ENCODE measurements at places on chromosomes 3 and 15.
A peak's percentile ranks its signal among the peaks of the same experiment; 100 is the strongest.

- DNase-seq: no peak
Observed at GRCh38 chr3:43618142-43618541, 3.7 kb downstream of the ANO10 start.

DNA sequence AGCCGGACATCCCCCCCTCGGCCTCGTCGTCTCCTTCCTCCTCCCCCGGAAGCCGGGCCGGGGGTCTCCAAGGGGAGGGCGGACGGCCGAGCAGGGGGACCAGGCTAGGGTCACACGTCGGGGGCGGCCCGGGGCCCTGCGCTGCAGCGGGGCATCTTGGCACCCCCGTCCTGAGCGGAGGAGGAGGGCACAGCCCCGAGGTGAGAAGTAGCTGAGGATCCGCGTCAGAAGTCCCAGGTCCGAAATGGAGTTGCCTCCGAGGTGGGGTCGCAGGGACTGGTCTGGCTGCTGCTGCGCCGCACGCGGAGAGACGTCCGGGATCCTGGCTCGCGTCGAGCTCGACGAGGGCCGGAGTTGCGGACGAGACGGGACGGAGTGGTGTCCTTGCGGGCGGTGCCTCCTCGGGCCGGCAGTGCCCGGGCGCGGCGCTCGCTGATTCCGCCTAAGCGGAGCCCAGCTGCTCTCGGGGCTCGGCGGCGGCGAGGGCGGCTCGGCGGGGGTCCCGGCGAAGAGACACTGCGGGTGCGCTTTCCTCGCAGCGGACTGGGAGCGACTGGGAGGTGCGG lies at the start of gene ADCY5:
ADCY5 (minus strand) TSS at position 555 of the 566 bp plus-strand sequence; CDS start at position 10, 545 bp downstream.
- no peak for DNase-seq

- peak; percentile 31 for DNase-seq
Observed at GRCh38 chr15:70533931-70534742, 229.2 kb downstream of the UACA start.

GRCh38 chr3:153944084-153944483 lies 177.1 kb upstream of the ARHGEF26 start:
- DNase-seq: peak; percentile 6

GRCh38 chr15:35958975-35959374 lies 413.0 kb upstream of the DPH6 start:
- no peak for DNase-seq

DNA sequence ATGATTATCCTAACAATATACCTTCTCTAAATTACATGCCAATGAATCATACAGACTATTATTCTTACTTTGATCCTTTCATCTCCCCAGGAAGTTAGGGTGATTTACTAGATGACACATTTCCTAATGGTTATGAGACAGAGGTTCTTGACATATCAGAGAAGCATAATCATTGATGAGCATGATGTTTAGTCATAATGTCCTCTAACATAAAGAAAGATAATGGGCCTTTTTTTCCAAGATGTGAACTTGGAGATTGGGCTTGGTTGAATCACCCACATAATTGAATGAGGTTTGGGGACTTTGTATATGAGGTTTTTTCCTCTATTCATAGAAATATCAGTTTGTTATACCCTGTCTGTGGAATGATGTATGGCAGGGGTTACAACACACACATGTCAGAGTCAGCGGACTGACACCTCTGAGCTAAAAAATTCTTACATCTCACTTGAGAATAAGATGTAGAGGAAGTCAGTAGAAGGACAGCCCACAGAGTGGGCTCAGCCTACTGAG lies 69.7 kb upstream of the DCBLD2 start:
- DNase-seq: peak; percentile 80

DNA sequence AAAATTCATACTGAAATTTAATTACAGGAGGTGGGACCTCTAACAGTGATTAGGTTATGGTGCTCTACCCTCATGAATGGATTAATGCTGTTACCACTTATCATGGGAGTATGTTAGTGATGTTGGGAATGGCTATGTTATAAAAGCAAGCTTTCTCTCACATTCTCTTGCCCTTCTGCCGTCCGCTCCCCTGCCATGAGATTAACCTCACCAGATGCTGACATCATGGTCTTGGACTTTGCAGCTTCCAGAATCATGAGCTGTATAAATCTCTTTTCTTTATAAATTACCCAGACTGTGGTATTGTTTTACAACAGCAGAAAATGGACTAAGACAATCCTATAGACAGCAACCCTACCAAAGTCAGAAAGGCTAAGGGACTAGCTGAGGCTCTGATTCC lies 884.8 kb downstream of the FHIT start:
- peak; percentile 59 for DNase-seq

- DNase-seq: no peak
Observed at GRCh38 chr3:45964139-45964538, 20.9 kb downstream of the CXCR6 start.

DNA sequence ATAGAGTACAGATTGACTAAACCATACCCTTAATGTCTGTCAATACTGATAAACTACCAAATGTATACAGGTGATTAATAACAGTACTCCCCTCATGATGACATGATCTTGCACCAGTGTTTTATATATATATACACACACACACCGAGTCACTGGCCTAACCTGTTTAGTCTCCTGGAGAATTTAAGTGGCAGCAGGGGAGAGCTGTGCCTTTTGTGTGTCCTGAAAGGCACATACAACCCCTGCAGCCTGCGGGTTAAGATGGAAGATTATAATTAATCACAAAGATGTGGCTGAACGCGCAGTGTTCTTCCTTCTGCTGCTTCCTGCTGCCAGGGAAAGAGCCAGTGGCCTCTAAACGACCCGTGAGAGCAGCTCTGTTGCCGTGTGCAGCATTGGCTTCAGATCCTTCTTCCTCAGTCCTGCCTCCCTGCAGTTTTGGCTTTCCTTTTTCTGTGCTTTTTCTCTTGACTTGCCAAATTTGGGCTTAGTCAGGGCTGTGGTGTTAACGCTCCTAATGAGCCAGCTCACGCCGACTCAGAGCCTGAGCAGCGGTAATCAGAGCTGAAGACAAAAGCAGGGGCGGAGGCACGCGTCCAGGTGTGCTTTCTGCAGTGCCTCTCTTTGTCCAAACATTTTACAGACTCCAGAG lies 42.5 kb upstream of the UBE3A start:
- DNase-seq: no peak

DNA sequence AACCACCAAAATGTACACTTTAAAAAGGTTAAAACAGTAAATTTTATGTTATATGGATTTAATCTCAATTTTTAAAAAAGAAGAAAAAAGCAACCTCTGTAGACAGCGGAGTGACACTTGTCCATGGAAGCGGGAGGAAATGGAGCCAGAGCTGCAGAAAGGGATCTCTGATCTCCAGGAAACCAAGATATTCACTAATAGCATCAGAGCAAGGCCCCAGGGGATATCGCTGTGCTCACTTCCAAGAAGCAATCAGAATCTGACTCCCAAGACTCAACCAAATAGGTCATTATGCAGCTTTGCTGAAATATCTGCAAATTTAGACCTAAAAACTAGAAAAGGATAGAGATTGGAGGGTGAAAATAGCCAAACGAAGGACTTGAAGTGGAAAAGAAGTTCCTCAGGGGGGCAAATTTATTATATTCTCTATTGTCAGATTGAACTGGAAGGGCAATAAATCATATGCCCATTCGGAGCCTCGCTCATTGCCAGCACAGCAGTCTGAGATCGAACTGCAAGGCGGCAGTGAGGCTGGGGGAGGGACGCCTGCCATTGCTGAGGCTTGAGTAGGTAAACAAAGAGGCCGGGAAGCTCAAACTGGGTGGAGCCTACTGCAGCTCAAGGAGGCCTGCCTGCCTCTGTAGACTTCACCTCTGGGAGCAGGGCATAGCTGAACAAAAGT lies 62.0 kb upstream of the ATP2C1 start:
- no peak for DNase-seq

DNA sequence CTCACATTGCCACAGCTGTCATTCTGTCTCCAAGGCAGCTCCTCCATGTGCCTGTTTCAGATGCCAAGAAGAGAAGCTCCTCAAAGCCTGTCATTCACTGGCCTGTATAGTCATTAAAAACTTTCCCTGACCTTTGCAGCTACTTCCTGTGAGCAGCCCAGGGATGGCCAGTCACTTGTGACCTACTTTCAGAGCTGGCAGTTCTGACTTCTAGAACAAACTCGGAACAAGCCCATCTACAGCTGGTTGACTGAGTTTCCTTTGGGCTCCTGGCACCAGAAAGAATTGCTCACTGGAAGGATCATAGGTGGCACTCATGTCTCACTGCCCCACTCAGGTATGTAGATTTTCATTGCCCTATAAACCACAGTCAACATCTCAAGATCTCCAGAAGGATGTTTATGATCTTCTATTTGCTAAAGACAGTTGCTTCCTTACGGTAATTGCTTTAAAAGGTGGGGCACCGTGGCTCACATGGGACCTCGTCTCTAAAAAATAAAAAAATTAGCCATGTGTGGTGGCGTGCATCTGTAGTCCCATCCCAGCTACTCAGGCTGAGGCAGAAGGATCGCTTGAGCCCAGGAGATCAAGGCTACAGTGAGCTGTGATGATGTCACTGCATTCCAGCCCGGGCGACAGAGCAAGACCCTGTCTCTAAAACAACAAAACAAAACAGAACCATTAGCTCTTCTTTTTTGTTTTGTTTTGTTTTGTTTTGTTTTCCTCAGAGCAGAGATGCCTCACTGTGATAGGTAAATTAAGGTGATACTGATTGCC lies 11.2 kb upstream of the ATP13A3 start:
- DNase-seq: no peak

DNA sequence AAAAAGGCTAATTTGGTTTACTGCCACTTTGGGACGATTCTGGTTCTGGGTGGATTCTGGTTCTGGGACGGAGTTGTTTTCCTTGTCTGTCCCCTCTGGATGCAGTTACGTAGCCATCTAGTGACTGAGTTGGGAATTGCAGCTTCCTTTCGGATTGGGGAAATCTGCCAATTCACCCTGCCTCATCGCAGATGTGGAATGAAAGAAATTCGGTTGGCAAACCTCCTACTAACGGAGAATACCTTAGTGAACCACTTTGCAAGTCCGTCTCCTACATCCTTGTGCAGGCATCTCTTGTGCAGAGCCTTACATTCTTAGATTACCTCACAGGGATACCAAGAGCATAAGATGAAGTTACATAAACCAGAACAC lies 31.5 kb upstream of the AP4E1 start:
- DNase-seq: peak; percentile 95

Data from fibroblast of skin of scalp (primary cell).